ENCODE measurements at places on chromosomes 7 and 10.

GRCh38 chr10:1204434-1205326 lies 148.5 kb downstream of the WDR37 start:
- no peak for DNase-seq

DNA sequence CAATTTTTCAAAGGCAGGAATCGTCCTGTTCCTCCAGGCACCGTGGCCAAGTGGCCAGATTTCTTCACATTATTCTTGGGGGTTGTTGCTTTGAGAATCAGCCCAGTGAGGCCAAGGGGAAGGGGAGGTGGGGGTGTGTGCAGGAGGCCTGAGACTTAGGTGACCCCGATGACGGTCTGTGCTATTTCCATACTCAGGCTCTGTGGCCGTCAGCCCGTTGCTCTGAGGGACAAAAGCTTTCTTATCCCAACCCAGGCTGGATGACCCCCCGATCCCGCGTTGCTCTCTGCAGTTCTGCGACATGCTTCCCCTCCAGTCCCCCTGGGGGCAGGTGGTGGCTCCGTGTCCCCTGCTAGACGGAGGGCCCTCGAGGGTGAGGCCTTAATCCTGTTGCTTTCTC lies 14.2 kb downstream of the DOCK1 start:
- no peak for DNase-seq

- no peak for DNase-seq
Observed at GRCh38 chr7:51970961-51971665, 654.5 kb upstream of the COBL start.

DNA sequence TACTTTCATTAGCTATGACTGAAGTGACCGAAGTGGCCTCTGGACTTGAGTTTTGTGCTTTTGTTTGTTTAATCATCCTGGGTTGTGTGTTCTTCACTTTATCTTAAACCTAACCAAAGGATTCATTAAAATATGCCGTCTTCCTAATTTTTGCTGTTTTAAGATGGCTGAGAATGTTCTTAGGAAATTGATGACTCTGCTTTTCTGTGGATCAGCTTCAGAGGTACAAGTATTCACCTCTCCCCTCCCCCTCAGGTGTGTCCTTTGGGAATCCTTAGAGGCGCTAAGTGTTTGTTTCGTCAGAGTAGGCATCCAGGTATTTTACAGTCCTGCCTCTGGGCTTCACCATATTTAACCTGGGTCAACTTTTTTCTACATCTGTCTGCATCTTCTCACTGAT lies 1.1 kb downstream of the CCDC126 start:
- DNase-seq = no peak

DNA sequence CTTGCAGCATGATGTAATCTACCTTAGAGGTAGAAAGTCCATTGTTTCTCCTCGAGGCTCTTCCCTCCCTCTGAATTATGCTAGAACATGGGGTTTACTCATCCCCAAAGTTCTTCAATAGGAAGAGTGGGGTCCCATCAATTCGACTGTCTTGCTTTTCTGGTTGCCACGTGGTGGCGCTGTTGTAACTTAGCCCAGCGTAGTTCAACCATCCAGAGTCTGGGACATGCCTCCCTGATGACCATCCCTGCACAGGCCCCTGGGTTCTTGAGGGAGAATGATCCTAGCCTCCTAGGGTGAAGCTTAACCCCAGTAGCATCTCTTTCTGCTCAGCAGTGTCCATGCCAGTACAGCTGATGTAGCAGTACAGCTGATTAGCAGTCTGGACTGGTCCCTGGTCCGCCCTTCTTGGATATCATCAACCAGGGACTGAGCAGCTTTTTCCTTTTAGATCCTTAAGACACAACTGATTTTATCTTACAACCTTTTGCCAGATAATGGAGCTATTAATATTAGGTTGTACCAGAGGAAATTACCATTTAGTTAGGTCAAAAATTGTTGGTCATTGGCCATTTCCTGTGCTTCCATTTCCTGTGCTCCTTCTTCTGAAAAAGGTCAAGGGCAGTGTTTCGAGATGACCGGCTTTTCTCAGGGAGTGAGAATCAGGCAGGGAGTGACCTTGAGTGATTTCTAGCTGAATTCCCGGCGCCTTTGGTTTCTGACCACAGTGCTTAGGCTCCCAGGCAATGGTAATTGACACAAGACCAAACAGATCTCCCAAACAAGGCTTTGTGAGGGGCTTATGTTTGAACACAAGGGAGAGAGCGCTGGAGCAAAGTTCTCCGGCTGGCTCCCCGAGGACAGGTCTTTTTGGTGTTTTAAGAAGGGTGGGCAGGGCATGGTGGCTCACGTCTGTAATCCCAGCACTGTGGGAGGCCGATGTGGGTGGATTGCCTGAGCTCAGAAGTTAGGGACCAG lies 65.4 kb downstream of the TACC2 start:
- no peak for DNase-seq

GRCh38 chr7:137904833-137905232 lies 58.1 kb upstream of the DGKI start:
- DNase-seq = no peak

- DNase-seq = no peak
Observed at GRCh38 chr7:108225531-108226181, 95.5 kb upstream of the LAMB4 start.

DNA sequence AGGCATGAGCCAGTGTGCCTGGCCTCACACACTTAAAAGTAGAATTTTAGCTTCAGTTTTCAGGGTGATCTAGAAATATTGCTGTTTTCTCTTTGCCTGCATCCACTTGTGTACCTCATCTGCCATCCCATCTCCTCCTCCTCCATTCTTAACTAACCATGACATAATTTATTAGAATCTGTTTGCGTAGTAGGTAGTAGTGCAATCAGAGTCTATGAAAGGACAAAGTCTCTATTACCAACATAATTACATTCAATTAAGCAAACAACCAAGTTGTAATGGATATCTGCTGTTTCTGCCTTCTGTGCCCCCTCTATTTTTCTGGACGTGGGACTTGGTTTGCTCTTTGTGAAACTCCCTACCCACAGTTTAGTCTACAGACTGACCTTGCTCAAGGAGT lies 72.9 kb downstream of the CDK14 start:
- DNase-seq = no peak

- DNase-seq = no peak
Observed at GRCh38 chr7:114650491-114650890, 235.9 kb downstream of the FOXP2 start.

DNA sequence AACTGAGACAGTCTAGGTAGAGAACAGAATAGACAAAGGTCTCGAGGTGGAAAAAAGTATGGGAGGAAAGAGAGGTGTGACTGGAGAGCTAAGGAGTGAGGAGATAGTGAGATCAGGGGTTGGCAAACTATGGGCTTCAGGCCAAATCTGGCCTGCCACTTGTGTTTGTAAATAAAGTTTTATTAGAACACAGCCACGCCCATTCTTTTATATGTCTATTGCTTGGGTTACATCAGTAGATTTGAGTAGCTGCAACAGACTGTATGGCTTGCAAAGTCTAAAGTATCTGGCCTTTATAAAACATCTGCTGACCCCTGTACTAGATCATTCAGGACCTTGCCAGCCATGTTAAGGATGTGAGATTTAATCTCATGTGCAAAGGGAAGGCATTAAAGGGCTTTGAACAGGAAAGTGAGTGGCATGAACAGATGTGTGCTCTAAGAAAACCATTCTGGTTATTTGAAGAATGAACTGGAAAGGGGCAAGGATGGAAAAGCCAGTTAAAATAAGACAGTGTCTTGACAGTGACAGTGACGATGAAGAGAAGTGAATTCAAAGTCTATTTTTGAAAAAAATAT lies 240.3 kb downstream of the RNLS start:
- DNase-seq = no peak

- DNase-seq = no peak
Observed at GRCh38 chr7:29763266-29763665, 43.0 kb upstream of the WIPF3 start.

Data from stimulated activated CD4-positive, alpha-beta T cell treated with anti-CD3 and anti-CD28 coated beads, Interleukin-15, amount 100 ng/mL, for 48 hours (primary cell).